ENCODE measurements at places on chromosomes 4 and X.
A peak's percentile ranks its signal among the peaks of the same experiment; 100 is the strongest.

DNA sequence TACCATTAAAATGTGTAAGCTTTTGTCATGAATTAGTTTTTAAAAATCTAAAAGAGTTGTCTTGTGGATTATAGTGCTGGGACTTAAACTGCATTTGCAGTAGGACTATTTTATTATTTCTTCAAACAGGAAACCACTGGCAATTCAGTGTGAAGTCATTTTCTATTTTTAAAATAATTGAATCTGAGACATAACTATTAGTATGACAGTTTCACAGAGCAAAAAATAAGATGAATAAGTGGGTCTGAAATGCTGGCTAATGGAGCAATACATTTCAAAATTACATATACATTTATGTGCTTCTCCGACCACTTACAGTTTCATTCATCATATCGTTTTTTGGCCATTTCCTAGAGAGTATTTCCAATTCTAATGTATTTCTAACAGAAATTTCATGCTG is 75.3 kb upstream of the RAPGEF2 start:
- DNase-seq: no peak

GRCh38 chrX:16559206-16559619 is 90.7 kb upstream of the S100G start:
- DNase-seq: no peak

- DNase-seq: no peak
Observed at GRCh38 chrX:916230-916599, 285.6 kb downstream of the SHOX start.

- DNase-seq: peak; percentile 58
Observed at GRCh38 chrX:71282514-71283402, 677 bp upstream of the NONO start.

GRCh38 chr4:161160718-161161117 is 1003.1 kb downstream of the FSTL5 start:
- no peak for DNase-seq

GRCh38 chr4:86250006-86250405 is 109.8 kb downstream of the MAPK10 start:
- no peak for DNase-seq

GRCh38 chr4:78748381-78748780 is 27.8 kb upstream of the BMP2K start:
- DNase-seq: no peak

DNA sequence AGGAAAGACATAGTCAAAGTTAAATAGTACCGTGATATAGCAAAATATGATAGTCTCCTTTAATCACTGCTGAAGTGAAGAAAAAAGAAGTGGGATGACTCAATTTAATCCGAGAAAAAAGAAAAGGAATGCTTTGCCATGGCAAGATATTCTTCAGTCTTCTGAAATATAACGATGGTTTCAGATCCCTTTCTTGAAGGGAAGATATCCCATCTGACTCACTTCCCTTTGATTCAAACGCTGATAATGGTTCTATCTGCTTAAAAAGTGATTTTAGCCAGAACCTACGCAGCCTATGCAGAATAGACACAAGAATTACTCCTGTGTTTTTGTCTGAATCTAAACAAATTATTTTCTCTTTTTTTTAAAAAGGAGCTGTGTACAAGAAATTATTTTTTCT is 68.1 kb upstream of the FTHL17 start:
- DNase-seq: no peak

GRCh38 chr4:168797738-168798375 is 212.2 kb downstream of the CBR4 start:
- DNase-seq: no peak

Measured in CD4-positive, CD25-positive, alpha-beta regulatory T cell (primary cell).